ENCODE measurements at places on chromosomes 7 and 10. TPM values are rescaled to one million over a fixed set of nuclear protein-coding genes. Genes with fewer than 3 reads are reported as not detected.

GRCh38 chr10:72794260-72794659, 99.3 kb upstream of the OIT3 start:
- DNase-seq, result no peak

Gene SEMA3A
- total RNA-seq, result 56.7 TPM

- DNase-seq, result peak; percentile 51
Measured at GRCh38 chr7:24920451-24921361, 59.3 kb downstream of the OSBPL3 start.

DNA sequence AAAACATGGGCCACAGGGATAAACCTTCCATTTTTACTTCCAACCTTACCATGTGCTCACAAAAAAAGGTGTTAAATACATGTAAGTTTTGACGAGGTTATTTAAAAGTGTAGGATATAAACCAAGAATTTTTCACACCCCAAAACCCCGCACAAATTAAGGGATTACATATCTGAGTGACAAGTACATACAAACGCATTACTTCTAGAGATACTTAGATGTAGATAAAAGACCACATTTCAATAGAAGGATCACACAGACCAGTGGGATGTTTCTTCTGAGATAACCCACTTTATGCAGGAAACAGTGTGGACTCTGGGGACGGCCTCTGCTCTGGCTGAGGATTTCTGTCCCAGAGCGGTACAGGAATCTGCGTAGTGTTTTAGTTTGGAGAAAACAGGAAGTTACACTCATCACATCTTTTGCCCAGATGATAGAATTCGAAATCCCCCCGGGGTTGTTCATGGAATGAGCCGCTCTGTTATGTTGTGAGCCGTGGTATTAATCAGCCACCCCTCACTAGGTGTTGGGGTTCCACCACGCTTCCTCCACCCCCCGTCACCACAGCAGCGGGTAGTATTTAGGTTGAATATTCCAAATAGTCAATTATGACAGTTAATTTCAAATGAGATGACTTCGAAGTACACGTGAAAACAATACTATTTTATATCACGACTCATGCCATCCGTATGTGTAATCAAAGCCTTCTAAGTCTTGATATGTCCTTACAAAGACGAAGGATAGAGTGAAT, 1.3 kb upstream of the CUL1 start:
- DNase-seq, result peak; percentile 86

GRCh38 chr7:124480036-124480820, 285.4 kb downstream of the GPR37 start:
- no peak for DNase-seq

- DNase-seq, result no peak
Measured at GRCh38 chr10:43658227-43658626, 9.5 kb upstream of the ZNF32 start.

- no peak for DNase-seq
Measured at GRCh38 chr10:21473135-21473534, 52.3 kb downstream of the SKIDA1 start.

GRCh38 chr10:69732147-69732825, 69.4 kb upstream of the COL13A1 start:
- DNase-seq, result no peak

DNA sequence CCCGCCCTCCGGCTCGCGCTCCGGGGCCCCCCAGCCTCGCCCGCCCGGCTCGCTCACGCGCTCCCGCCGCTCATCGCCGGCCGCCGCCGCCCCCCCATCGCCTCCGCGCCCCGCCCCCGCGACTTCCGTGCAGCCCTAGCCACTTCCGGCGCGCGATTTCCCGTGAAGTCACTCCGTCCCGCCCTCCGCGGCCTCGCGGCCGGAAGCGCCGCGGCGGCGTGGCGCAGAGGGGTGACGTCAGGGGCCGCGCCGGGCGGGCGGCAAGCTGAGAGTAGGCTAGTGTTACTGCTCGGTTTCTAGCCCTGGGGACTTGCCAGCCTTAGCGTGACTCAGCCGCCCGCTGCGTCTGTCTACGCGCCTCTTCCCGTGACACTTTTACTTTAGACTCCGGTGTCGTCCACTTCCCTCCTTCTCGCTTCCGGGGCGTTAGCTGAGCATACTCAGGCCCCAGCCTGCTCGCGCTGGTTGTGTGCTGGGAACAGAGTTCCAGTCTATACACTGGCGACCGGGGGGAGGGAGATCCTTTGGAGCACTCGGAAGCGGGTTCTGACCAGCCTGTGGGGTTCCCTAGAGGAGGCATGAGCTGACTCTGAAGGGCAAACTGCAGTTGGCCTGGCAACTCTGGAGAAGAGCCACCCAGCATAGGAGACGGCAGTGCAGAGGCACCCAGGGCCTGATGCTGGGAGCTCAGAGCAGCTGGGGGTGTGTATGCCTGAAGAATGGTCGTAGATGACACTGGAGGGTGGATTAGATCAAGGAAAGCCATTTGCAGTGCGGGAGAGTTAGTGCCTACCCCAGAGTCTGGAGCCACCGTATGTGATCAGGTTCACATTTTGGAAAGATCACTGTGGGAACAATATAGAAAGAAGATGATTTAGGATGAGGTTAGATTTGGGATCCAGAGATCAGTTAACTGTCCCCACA, at the start of gene PURB:
PURB (minus strand) TSS at position 137 of the 924 bp plus-strand sequence. CDS start 182 bp downstream, outside the sequence.
- peak; percentile 98 for DNase-seq

GRCh38 chr7:152968514-152968913, 209.0 kb downstream of the ACTR3B start:
- no peak for DNase-seq

- peak; percentile 12 for DNase-seq
Measured at GRCh38 chr7:22990588-22990949, 23.4 kb downstream of the HYCC1 start.

- peak; percentile 72 for DNase-seq
Measured at GRCh38 chr7:21365866-21366624, 61.8 kb upstream of the SP4 start.

- DNase-seq, result no peak
Measured at GRCh38 chr7:46603296-46603752, 682.3 kb upstream of the IGFBP3 start.

Gene SDK1
- 0.79 TPM for total RNA-seq

DNA sequence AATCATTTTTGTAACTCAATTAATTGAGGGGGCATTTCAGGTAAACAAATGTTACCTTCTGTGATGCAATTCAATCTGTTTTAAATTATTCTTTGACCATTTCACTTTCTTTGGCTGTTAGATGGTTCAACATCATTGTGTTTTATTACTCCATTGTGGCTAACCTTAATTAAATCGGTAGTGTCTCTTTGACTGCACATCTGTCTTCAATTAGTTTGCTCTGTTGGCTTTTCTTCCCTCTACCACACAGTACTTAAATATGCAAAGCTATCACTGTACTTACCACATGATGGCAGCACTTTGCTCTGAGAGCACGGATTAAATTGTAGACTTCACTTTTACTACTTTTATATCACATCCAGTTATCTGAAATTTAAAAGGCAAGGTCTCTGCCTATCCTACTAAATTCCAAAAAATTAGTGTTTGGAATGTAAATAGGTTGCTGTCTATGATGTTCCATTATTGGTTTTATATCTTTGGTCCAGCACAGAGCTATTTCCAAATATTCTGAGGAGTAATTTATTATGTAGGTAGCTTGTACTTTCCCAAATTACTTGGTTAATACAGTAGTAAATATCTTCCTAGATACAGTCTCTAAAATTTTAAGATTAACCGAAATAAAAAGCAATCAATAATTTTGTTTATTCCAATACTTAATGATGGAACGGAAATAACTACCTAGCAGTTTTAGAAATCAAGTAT, 352.0 kb downstream of the PCLO start:
- peak; percentile 67 for DNase-seq

DNA sequence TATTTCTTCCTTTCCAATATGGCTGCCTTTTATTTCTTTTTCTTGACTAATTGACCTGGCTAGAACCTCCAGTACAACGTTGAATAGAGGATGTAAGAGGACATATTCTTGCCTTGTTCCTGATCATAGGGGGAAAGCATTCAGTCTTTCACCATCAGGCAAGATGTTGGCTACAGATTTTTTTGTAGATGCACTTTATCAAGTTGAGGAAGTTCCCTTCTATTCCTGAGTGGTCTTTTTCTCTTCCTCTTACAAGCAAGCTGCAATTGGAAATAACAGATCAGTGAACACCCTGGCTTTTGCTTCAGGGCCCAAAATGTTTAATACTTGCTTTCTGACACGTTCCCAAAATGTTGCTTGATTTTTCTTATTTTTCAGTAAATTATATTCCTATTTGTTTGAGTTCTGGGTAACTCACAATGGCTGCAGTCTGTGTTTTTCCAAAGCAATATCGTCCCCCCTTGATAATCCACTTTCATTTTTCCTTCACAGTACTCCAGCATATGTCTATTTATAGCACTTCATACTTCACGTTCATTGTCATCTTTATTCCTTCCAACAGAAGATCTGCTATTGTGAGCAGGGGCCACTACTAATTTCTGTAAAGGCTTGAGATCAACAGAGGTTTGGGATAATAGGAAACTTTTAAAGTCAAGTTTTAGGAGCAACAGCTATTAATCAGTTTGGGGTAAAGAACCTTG, 11.7 kb downstream of the CPEB3 start:
- DNase-seq, result peak; percentile 32

Gene CPA5
- not detected for total RNA-seq

Measured in lung microvascular endothelial cell (primary cell).